ENCODE measurements at places on chromosomes 1 and 21.

- no peak for DNase-seq
Measured at GRCh38 chr1:90671741-90672140, 45.4 kb downstream of the BARHL2 start.

DNA sequence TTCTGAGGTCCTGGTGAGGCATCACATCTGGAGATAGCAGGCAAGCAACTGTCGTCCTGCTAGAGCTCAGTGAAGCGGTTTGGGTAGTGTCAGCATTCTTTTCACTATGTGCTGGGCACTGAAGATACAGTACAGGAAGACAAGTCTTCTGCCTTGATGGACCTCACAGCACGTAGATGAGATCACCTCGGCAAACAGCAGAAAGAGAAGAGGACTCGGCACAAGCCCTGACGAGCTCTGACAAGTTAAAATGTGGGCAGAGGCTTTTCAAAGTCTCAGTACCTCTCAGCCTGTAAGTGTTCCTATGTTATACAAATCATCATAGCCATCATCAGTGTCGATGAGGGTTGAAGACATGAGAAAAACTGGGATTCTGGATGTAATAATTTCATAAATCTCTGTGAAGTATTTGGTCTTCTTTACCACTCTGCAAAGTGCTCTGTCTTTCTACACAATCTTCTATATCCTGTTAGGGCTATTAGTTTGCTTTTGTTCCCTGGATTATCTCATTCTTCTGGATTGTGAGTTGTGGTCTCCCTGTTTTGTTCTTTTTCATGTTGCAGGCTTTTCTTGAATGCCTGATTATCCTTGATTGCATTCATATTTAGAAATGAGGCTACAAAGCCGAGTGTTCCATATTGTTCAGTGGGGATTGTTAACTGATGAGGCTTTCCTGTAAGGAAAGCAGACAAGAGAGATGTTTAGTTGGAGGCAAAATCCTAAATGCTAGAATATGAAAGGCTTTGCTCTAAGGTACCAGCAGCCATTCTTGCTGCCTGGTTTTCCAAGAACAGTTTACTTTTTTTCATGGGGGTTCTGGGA lies 24.2 kb downstream of the MAEL start:
- no peak for DNase-seq

- DNase-seq: no peak
Measured at GRCh38 chr1:106447466-106447865, 609.0 kb upstream of the PRMT6 start.

GRCh38 chr1:225851805-225852204 lies 30.4 kb downstream of the TMEM63A start:
- no peak for DNase-seq

GRCh38 chr1:7098641-7099040 lies 313.4 kb downstream of the CAMTA1 start:
- no peak for DNase-seq

DNA sequence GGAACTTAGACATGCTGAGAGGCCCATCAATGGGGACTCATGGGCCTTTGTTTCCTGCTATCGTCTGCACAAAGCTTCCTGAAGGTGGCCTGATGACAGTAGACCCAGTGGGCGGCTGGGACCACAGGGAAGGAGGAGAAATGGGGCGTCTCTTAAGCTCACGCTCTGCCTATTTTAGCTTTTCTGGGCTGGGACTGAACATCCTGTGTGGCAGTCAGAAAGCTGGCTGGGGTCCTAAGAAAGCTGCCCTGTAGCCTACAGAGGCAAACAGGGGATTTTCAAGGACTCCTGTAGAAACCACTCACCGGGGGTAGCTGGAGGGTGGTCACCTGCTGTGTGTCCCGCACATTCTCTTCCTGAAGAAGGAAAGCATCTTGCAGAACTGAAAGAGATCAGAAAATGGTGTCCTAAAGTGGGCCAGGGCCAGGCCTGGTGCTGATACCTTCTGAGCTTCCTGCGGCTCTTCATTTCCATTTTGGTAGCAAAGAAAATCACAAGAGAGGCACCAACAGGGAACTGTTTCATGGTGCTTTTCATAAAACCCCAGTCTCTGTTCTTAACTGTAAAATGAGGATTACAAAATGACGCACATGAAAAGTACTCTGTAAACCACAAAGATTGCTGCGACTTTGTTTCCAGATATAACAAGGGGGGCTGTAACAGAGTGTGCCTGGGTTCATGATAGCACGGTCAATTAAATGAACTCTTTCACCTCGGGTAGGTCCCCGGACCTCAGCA lies 8.6 kb downstream of the ZNF496 start:
- no peak for DNase-seq

- no peak for DNase-seq
Measured at GRCh38 chr1:210236840-210237409, 4.3 kb downstream of the SERTAD4 start.

- DNase-seq: no peak
Measured at GRCh38 chr1:150780510-150780909, 14.9 kb upstream of the CTSS start.

- no peak for DNase-seq
Measured at GRCh38 chr1:243465738-243466137, 209.9 kb downstream of the SDCCAG8 start.

- no peak for DNase-seq
Measured at GRCh38 chr1:10835421-10835820, 39.0 kb upstream of the CASZ1 start.

DNA sequence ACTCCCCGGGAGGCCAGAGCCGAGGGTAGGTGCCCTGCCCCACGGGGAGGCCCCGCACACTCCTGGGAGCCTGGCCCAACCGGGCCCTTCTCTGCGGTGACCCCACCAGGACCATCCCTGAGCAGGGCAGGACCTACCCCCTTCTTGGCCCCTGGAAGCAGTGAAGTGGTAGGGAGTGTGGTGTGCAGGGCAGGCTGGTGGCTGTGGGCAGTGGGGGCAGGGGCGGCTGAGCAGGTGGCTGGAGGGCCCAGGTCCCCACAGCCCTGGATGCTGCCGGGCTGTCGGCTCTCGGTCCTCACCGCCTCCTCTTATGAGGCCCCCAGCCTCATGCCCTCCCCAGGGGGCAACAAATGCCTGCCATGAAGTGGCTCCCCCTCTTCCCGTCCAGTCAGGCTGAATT lies 19.5 kb downstream of the PLCH2 start:
- no peak for DNase-seq

GRCh38 chr1:177146499-177146898 lies 18.0 kb downstream of the ASTN1 start:
- DNase-seq: no peak

GRCh38 chr1:234923626-234924025 lies 205.0 kb downstream of the TOMM20 start:
- DNase-seq: no peak

DNA sequence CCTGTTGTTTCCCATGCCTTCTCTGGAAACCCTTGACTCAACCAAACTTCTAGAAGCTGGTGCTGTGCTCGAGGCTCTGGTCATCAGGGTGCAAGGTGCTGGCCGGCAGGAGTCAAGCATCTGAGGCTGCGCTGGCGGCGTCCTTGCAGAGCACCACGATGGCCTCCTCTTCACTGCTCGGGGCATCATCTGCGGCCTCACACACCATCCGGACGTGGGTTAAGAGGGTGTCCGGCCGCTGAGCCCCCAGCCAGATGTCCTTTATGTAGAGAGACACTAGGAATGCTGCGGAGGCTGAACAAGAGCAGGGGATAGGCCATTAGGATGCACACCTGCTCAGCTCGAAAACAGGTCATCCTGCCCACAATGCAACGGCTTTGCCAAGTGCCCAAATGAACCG lies 16.2 kb downstream of the MRAP start:
- no peak for DNase-seq

DNA sequence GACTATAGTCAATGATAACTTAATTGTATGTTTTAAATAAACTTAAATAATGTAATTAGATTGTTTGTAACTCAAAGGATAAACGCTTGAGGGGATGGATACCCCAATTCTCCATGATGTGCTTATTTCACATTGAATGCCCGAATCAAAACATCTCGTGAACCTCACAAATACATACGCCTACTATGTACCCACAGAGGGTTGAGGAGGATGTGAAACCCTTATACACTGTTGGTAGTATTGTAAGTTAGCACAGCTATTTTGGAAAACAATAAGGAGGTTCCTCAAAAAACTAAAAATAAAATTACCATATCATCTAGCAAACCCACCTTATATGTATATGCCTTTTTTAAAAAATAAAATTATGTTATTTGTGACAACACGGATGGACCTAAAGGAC lies 198.6 kb downstream of the MRPL39 start:
- DNase-seq: no peak

GRCh38 chr21:40915114-40915513 lies 68.2 kb upstream of the DSCAM start:
- DNase-seq: no peak

- DNase-seq: no peak
Measured at GRCh38 chr1:145978471-145978853, 14.0 kb downstream of the POLR3GL start.

GRCh38 chr21:27614231-27614630 lies 647.3 kb upstream of the ADAMTS5 start:
- no peak for DNase-seq

DNA sequence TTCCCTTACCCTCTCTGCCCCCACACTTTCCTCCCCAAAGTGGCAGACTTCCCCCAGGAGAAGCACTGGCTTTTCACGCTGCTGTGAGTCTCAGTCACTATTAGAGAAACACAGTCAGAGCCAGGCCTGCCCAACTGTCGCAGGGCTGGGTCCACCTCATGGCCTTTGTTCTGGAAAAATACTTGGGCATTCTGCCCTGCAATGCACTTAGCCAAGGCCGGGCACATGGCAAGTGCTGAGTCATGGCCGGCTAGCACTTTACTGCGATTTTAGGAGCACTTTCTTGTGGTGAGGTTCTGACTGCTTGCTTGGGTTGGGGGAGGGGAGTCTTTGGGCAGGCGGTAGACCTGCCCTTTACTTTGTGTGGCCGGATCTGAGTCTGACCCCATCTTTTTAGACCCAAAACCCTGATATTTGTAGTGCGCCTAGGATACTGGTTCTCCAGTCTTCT lies 7.7 kb downstream of the EPHX1 start:
- no peak for DNase-seq

- DNase-seq: no peak
Measured at GRCh38 chr1:14686701-14687100, 88.2 kb downstream of the KAZN start.

DNA sequence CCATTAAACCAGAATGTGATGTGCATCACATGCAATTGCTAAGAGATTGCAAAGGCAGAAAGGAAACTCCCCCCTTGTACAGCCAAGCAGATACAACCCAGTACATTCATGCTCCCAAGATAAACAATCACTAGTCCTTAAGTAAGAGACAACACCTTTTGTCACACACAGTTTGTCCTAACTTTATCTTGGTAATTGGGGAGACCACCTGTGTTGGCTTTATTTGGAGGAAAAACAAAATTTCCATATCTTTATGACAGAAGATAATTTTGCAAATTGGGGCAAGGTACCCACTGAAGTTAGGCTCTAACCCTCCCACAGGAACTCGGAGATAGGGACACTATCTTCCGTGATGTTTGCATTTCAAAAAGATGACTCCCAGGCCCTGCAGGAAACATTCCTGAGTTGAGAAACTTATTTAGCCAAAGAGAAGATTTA lies 175.0 kb upstream of the TNR start:
- no peak for DNase-seq

GRCh38 chr1:39694026-39694425 lies 2.8 kb upstream of the HPCAL4 start:
- no peak for DNase-seq

GRCh38 chr1:4660917-4661594 lies 6.6 kb downstream of the AJAP1 start:
- no peak for DNase-seq

DNA sequence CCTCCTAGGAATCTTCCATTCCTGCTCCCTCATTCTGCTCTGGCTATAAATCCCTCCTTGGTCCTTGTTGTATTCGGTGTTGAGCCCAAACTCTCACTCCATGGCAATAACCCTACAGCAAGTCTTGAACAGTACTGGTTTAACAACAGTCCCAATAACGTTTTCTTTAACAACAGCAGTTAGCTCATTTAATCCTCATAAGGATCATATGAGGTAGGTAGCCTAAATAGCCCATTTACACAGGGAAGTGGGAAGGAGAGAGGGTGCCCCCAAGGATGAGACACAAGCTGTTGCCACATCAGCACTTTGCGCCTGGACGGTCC lies 444 bp upstream of the AGTRAP start:
- no peak for DNase-seq

DNA sequence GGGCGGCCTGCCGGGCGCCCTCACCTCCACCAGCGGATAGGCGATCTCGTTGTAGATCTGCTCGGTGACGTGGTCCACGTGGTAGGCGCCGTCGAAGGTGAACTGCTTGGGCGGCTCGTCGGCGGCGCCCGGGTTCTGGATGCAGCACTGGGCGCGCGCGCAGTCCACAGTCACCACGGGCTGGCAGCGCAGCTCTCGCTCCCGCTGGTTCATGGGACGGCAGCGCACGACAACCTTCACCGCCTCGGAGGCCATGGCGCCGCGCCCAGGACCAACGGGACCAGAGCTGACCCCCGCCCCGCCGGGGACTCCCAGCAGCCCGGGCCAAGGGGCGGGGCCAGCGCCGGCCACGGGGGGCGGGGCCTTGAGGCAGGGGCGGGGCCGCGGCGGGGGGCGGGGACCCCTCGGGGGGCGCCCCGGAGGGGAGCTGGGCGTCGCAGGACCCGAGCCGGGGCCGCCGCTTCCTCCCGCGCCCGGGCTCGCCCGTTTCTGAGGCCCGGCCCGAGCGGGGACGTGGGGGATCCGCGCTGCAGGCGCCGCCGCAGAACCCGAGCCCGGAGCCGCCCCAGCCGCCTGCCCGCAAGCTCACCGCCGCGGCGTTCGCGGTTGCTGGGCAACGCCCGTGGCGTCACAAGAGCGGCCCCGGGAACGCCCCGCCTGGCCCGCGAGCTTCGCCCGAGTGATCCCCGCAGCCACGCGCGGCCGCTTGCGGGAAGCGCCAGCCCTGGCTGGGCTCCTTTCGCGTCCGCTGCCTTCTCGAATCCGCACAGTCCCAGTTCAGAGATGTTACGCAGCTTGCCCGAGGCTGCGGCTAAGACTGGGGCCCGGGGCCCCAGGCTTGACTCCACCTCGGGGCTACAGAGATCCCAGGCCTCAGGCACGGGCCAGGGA lies at the start of gene KIF17:
KIF17 (minus strand) TSS at position 556 of the 891 bp plus-strand sequence; CDS start at position 255, 301 bp downstream.
- peak; percentile 53 for DNase-seq

GRCh38 chr1:109769330-109770078 lies 5.8 kb upstream of the EPS8L3 start:
- no peak for DNase-seq

- no peak for DNase-seq
Measured at GRCh38 chr1:22879445-22879844, 93.2 kb downstream of the LACTBL1 start.

GRCh38 chr21:17780539-17780938 lies 38.6 kb downstream of the C21orf91 start:
- DNase-seq: peak; percentile 36

GRCh38 chr21:41763398-41763931 lies 3.4 kb downstream of the RIPK4 start:
- no peak for DNase-seq

All from T-cell (primary cell).